ENCODE measurements at places on chromosomes 3 and 15.

- DNase-seq = no peak
Observed at GRCh38 chr3:23474580-23475357, 271.6 kb downstream of the UBE2E2 start.

DNA sequence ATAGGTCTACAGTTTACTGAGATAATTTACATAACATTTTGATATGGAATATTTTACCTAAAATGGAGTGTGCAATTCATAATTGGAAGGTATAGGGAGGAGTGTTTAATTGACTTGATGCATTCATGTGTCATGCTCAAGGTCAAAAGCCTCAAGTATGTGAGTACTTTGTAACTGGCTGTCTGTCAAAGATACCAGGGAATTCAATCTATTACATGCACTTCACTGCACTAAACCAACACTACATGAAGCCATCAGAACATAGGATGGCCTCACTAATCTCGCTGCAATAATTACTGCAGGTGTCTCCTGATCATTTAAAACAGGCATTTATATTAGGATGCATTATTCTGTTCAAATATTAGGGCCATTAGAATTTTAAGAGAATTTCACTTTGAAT, 367.2 kb downstream of the CNTN4 start:
- no peak for DNase-seq

- DNase-seq = no peak
Observed at GRCh38 chr3:13044496-13045240, 28.6 kb downstream of the IQSEC1 start.

DNA sequence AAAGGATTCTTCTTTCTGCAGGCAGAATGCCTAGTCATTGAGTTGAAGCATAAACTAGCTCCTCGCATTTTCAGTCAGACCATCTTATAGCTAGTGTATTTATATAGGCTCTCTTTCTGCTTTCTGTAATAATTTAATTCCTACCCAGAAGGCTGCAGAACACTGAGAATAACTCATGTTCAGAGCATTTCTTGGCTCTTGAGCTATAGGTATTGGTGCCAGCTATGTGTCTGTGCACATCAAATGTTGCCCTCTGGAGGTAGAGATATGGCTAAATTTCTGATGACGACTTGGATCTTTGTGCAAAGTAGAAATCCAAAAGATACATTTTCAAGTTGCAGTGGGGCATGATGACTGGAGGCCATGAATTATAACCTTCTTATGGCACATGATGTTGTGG, 336.2 kb upstream of the TPM1 start:
- no peak for DNase-seq

DNA sequence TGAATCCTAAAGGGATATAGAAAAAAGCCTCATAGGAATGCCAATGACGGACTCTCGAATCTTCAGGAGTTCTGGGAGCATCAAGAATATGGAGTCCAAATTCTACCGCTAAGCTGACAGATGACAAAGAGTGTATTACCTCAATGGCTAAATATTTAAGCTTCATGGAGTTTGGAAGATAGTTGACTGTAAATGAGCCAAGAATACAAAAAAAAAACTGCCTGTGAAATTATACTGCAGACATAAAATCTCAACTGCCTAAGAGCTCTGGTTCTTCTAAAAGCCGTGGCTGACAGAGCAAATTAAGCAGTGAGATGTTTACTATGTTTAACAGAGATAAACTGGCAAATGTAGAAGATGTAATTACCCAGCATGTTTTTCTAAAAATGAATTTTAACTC, 140.0 kb downstream of the GADL1 start:
- no peak for DNase-seq

- no peak for DNase-seq
Observed at GRCh38 chr3:15795651-15796308, 2.0 kb downstream of the ANKRD28 start.

DNA sequence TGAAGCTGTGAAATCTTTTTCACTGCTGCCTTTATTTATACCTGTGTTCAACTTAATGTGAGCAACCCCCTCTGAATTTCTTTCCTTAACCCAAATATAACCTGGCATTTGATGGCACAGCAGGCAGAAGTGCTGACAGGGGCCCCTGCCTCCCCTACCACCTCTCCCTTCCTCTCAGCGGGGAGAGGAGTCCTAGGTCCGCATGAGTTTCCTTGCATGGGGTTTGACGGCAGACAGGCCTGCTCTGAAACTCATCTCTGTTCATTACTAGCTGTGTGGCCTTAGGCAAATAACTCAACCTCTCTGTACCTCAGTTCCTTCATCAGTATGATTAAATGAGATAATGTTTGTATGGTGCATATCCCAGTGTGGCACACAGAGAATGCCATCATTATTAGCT, 79.7 kb downstream of the SEC22A start:
- no peak for DNase-seq

DNA sequence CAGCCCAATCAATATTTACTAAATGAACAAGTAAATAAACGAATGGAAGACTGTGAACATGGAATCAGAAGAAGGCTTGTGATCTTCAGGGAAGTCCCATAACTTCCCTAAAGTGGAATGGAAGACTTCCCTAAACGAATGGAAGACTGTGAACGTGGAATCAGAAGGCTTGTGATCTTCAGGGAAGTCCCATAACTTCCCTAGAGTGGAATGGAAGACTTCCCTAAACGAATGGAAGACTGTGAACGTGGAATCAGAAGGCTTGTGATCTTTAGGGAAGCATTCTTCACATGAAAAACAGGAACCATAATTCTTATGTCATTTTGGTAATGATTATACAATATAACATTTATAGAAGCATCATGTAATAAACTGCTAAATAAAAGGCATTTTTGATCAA, 38.8 kb downstream of the EOGT start:
- DNase-seq = no peak

DNA sequence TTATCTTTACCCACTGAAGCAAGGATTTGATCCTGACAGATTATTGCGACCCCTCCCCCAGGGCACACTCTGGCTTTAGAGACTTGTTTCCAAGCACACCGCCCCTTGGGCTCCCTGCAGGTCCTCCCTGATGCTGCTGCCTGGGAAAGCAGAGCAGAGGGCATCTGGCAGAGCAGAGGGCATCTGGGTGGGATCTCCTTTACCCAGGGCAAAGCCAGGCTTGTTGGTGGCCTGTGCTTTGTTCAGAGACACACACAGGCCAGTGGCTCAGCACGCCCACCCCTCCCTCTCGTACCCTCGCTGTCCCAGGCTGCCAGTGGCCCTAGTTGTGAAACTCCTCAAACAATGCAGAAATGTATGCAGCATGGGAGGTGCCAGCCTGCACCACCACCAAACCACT, 4.8 kb downstream of the KLF13 start:
- no peak for DNase-seq

DNA sequence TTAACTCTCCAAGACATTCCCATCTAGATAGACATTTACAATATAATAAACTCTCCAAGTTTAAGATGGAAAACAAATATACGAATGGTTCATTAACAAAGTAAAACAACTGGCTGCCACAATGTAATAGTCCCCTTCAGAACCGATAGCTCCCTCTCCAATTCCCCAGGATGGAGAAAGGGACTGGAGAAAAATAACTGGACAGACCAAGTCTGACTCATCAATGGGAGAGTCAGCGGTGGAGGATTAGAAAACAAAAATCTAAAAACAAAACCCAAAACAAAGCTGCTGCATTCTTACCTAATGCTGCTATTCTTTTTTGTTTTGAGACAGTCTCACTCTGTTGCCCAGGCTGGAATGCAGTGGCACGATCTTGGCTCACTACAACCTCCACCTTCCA, 468.1 kb downstream of the SHQ1 start:
- no peak for DNase-seq

- DNase-seq = peak; percentile 37
Observed at GRCh38 chr3:117059956-117060270, 350.3 kb downstream of the TUSC7 start.

DNA sequence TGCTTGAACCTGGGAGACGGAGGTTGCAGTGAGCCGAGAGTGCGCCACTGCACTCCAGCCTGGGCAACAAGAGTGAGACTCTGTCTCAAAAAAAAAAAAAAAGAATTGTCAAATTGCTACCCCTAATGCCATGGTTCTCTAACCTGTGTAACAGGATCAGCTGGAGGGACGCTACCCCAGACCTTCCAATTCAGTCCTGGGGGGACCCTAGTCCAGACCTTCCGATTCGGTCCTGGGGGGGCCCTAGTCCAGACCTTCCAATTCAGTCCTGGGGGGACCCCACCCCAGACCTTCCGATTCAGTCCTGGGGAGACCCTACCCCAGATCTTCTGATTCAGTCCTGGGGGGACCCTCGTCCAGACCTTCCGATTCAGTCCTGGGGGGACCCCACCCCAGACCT, 29.8 kb upstream of the MUC20 start:
- no peak for DNase-seq

DNA sequence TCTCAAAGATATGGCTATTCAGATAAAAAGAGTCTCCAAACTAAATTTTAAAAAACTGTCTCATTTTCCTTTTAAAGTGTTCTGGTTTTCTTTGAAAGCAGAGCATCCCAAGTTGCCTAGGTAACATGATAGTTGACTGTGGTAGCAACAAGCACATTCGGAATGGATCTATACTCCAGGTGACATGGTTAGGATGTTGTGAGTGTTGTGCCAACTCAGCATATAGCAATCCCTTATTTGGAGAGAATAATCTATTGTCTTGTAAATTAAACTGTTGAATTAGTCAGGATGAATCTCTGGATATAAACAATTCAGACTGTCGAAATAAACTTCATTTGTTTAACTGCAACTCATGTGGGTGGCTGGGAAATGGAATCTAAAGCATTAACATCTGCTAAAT, 418.6 kb downstream of the TUSC7 start:
- no peak for DNase-seq

GRCh38 chr15:59366333-59367021, 6.2 kb downstream of the MYO1E start:
- no peak for DNase-seq

- DNase-seq = no peak
Observed at GRCh38 chr15:94015324-94015723, 216.0 kb upstream of the MCTP2 start.

- DNase-seq = peak; percentile 66
Observed at GRCh38 chr3:158532099-158532734, 38.8 kb upstream of the MLF1 start.

- no peak for DNase-seq
Observed at GRCh38 chr3:135627057-135627456, 338.5 kb upstream of the PPP2R3A start.

DNA sequence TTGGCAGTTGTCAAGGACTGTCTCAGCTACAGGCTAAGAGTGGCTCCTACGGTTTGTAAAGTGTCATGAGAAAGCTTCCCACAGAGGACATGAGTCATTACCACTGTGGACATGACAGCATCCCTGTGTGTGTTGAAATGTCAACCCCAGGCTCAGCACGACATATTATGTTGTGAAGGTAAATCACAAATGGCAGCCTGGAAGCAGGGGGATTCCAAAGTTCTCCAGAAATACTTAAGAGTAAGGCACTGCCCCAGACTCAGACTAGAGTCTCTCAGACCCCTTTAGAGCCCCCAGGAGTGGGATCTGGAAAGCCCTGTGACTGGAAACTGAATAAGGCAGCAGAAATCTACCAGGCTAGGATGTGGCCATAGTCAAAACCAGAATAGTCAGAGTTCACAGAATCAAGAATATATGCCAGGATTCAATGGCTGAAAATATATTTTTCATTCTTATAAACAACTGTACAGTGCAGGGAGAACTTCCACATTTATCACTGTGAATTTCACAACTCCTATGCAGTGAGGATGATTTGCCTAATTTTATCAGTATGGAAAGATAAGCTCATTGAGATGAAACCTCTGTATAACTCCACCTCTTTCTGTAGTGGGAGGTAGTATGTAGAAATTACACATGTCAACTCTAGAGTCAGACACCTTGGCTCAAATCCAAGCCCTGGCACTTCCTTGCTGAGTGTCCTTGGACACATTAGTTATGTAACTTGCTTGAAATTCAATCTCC, 237.1 kb upstream of the CFAP20DC start:
- no peak for DNase-seq

GRCh38 chr3:168620854-168621253, 525.1 kb upstream of the GOLIM4 start:
- peak; percentile 30 for DNase-seq

DNA sequence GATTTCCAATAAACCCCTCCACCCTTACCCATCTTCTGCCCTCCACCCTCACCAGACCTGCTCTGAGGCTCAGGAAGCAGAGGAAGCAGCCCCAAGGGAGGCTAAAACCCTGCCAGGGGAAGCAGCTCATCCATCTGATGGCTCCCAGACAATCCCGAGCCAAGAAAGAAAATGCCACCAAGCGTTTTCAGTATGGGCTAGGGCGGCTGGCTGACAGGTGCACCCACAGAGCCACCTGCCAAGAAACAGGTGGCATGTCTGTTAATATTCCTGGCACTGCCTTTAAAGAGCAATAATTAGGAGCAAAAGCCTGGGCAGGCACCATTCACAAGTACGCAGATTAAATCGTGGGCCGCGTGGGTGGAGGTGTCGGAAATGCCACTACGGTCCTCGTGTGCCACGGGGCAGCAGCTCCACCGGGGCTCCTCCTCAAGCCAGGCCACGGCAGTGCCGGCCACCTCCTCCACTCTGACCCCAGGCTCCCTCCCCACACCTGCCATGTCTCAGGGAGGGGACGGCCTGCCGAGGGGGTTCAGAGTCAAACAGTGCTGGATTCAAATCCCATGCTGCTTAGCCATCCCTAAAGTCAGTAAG, 23.9 kb upstream of the GRIP2 start:
- peak; percentile 70 for DNase-seq

DNA sequence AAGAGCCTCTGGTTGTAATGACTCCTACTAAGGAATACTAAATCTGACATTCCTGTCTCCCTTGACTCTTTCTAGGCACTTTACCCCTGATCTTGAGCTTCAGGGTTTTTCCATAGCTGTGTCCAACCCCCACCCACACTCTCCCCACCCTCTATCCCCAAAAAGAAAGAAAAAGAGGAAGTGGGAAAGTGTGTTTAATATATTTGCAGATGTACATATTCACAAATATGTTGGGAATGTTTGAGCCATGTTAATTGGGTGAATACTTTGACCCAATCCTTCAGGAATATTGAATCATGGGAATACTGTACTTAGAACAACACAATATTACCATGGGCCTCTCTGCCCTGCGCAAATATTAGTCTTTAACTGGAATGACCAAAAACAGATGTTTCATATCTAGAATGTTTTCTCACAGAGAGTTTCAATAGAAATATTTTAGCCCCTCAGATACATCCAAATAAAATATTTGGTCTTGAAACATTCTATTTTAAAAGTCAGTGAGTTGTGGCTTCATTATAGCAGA, 19.8 kb upstream of the PFN2 start:
- DNase-seq = no peak

- peak; percentile 88 for DNase-seq
Observed at GRCh38 chr3:140242818-140243276, 307.9 kb downstream of the CLSTN2 start.

DNA sequence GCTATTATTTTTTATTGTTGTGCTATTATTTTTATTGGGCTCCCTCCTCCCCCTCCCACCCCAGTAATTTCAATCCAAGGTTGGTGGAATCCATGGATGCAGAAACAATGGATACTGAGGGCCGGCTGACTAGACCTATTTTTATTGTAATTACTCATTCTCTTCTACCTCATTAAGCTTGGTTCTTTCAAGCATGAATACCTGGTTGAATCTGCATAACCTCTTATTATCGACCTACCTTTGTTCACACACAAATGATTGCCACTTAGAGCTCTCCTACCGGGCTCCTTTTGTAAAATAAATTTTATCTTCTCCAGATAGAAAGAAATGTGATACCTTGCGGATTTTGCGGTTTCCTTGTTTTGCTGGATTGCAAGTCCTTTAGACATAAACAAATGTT, 31.6 kb downstream of the BTD start:
- DNase-seq = peak; percentile 26

- peak; percentile 40 for DNase-seq
Observed at GRCh38 chr3:115146418-115147328, at the start of gene ZBTB20. Gene ZBTB20 (minus strand): TSS chr3:115147288.

- DNase-seq = no peak
Observed at GRCh38 chr3:3109407-3110298, 521 bp downstream of the IL5RA start.
